ENCODE measurements at places on chromosomes 1 and 21.
A peak's percentile ranks its signal among the peaks of the same experiment; 100 is the strongest.

DNA sequence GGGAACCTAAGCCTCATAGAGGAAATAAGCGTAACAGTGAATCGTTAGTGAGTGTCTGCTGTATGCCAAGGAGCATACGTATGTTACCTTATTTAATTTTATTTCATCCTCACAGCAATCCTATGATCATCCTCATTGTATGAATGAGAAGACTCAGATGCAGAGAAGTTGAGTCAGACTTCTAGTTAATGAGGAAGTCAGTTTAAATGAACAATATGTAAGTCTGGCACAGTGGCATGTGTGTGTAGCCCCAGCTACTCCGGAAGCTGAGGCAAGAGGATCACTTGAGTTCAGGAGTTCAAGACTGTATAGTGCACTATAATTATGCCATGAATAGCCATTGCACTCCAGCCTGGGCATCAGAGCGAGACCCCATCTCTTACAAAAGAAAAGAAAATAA lies 148.0 kb downstream of the ZZZ3 start:
- no peak for DNase-seq

DNA sequence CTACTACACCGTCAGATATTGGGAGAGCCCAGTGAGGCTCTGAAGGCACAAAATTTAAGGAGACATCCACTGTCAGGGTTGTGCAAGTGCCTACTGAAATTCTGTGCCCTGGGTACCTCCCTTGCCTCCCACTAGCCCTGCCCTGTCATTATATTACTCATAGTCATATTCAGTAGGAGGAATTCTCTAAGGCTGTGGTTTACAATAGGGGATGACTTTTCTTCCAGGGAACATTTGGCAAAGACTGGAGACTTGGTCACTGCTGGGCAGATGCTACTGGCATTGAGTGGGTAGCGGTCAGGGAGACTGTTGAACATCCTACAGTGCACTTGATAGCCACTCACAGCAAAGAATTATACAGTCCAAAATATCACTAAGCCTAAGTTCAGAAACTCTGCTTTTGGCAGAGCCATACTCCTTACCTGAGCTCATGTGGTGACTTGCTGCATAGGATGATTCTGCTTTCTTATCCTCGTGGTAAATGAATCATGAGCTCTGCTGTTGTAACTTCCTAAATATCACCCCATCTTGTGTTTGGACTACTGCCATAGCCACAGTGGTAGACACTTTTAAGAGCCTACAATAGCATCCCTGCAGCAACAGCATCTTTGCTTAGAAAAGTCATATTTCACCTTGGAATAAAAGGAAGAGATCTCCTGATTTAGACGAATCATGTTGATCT lies 563.4 kb upstream of the PLXNA2 start:
- DNase-seq = no peak

DNA sequence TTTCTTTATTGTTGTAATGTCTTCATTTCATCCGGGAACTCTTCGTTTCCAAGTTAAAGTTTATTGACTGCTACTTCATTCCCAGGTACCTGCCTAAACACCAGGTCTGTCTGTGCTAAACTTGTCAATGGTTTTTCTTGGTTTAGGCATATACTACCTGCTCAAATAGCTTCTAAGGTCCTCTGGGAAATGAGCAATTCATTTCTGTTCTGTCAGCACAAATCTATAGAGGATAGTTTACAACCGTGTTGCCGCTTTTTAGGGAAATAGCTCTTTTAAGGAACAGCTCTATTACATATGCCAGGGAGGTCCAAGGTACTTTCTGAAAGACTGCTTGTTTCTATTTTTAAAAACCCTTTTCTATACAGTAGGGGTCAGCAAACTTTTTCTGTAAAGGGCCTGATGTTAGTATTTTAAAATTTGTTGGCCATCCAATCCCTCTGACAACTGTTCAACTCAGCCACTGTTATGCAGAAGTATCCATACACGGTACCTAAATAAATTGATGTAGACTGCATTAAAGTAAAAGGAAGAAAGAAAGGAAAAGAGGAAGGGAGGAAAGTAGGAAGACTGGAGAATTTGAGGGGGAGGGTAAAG lies 222.7 kb upstream of the PTBP2 start:
- no peak for DNase-seq

DNA sequence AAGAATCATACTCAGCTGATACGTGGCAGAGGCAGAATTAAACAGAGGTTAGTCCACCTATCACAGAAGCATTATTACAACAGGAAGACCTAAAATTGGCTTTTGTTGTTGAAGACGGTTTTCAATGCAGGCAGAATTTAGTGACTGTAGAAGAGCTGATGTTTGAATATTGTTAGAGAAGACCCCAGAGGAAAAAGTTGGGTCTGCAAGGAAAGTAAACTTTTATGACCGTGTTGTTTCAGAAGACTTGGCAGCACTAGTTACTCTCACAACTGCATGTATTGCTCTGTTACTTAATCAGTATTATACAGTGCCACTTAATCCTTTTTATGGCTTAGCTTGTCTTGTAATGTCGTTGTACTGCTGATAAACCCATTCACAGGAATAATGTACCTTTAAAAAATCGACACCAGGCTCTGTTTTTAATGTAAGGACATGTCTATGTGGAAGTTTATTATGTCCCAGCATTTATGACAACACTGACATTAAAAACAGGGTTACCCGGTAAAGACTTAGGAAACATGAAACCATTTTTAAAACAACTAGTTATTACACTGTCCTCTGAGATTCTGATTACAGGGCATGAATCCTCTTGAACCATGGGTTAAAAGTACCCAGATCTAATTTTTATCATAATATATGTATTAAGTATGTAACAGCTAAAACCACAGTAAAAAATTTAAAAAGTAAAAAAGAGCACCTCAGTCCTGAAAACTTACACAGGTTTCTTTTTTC lies 235.4 kb downstream of the TTLL7 start:
- DNase-seq = no peak

- DNase-seq = no peak
Measured at GRCh38 chr1:46646331-46646730, 21.8 kb downstream of the ATPAF1 start.

DNA sequence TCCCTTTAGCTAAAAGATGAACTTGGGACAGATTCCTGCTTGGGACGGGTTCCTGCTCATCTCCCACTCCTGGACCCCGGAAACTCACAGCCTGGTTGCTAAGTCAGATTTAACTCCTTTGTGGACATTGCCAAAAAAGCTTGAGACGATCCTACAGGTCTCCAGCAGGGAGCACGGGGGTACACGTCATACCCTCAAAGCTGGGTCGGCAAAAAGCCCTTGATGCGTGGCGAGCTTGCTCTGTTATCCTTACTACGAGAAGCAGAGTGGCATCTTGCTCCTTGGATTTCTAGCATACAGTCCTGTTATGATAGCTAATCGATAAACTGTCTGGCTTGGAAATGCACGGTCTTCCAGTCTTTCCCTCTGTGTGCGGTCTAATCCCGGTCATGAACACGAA lies 60.8 kb upstream of the KRTAP19-8 start:
- DNase-seq = no peak

GRCh38 chr21:36810443-36810842 lies 111.5 kb downstream of the SIM2 start:
- no peak for DNase-seq

- peak; percentile 39 for DNase-seq
Measured at GRCh38 chr1:8598060-8598724, 219.2 kb downstream of the RERE start.

- DNase-seq = no peak
Measured at GRCh38 chr1:95437781-95438180, 203.8 kb downstream of the RWDD3 start.

DNA sequence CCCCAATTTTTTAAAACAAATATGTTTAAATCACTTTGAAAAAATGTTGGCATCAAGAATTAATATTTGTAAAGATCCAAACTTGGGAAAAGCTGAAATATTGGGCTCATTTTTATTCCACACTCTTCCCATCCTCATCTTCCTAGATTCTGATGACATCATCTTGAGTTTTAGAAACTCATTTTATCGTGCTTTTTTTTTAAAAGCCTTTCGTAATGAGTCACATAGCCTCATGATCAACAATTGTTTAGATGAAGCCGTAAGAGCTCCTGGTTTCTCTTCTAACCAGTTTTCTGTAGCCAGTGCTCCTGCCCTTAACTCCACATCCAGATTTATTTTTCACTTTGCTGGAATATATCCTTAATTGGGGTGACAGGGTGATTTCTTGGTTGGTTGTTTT lies 78.6 kb downstream of the POFUT2 start:
- no peak for DNase-seq

DNA sequence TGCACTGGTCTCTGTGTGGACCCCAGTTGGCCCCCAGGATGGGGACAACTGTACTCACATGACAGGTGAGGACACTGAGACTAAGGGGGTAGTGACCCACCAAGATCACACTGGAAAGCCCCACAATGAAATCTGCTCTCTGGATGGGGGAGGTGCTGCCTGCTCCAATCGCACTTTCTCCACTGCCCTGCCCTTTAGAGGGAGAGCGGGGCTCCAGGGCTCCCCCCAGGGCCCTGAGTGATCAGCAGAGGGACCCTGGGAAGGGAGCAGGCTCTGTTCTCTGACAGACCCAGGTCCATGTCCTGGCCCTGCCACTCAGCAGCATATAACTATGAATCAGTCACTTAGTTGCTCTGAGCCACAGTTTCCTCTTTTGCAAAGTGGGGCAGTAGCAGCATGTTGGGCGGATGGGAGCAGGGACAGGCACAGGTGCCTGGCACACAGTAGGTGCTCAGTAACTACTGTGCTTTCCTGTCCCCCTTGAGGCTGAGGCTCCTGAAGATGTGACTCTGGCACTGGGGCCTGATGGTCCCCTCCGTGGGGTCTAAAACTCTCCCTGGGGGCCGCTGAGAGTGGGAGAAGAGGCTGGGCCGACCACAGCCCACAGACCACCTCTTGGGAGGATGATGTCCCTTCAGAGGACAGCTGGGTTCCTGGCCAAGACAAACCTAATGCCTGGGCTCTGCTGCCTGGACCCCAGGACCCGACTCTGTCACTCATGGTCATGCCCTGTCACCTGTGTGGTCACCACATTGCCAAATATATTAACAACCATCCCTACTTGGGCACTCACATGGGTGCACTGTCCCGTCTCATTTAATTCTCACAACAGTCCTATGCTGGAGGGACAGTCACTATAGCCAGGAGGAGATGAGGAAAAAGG lies 222.7 kb downstream of the PTPRU start:
- no peak for DNase-seq

GRCh38 chr1:230400007-230400344 lies 26.2 kb downstream of the PGBD5 start:
- DNase-seq = no peak

GRCh38 chr1:75771978-75772377 lies 14.1 kb upstream of the RABGGTB start:
- DNase-seq = no peak

GRCh38 chr1:165387961-165388360 lies 31.4 kb upstream of the LMX1A start:
- DNase-seq = no peak

GRCh38 chr21:36422279-36423098 lies 37.3 kb downstream of the CHAF1B start:
- DNase-seq = peak; percentile 67

DNA sequence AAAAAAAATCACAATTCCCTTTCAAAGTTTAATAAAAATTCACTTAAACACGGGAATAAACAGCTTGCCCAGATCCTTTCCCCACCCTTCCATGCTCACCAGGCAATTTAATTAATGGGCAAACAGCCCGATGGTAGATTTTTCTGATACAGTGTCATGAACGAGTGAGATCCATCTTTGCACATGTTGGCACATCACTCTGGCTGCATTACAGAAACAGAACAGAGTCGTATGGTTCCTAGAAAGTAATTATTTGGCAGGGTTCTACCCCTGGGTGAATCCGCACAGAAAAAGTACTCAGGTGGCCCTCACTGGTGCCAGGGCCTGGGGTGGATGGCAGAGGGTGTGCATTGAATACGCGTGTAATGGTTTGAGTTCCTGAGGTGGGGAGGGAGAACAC lies 24.6 kb upstream of the OVAAL start:
- no peak for DNase-seq

DNA sequence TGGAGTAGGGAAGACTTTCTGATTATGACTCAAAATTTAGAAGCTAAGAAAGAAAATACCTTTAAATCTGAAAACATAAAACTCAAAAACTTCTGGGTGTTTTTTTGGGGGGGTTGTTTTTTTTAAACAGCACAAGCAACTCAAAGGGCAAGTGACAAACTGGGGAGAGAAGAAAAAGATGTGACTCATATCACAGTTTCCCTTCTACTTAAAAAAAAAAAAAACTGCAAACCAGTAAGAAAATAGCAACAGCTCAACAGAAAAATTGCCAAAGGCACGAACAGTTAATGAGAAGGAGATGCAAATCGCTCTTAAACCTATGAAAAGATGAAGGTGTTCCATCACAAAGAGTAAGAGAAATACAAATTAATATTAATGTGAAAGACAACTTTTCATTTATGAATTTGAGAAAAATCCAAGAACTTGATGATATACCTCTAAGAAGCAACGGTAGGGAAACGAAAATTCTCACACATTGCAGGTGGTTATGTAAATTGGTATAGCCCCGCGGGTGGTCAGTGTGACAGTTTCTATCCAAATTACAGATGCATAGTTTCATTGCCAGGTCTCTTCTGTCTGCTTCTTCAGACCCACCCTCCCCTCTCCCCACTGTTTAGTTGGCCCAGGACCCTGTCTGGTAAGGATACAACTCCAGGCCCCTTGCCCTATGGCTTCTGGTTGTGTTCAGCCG lies 9.0 kb downstream of the IFNAR2 start:
- no peak for DNase-seq

- DNase-seq = no peak
Measured at GRCh38 chr1:55574691-55575225, 359.6 kb upstream of the USP24 start.

GRCh38 chr1:5551274-5551975 lies 440.8 kb downstream of the NPHP4 start:
- no peak for DNase-seq

DNA sequence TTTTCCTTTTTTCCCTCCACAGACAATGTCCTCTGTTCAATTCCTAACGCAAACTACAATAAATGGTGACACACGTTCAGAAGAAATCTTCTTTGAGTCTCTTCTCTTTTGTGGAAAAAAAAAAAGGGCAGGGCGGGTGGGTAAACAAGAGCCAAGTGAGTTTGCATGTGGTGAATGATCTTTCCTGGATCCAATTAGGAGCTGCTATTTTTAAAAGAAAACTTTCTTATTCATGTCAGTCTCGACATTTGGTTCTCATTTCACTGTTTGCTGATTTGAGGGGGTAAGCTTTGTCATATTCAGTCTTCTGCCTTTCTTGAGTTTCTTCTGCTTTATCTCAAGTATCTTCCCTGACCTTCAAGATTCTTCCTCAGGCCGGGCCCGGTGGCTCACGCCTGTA lies 29.2 kb upstream of the KIF1B start:
- DNase-seq = no peak

GRCh38 chr1:236465959-236466303 lies 57.9 kb upstream of the LGALS8 start:
- DNase-seq = no peak

GRCh38 chr1:71196685-71197084 lies 115.8 kb upstream of the ZRANB2 start:
- DNase-seq = no peak

GRCh38 chr1:55385402-55386018 lies 170.3 kb upstream of the USP24 start:
- DNase-seq = no peak

Data from glutamatergic neuron (in vitro differentiated cells).